ENCODE measurements at places on chromosomes 7 and 10.

DNA sequence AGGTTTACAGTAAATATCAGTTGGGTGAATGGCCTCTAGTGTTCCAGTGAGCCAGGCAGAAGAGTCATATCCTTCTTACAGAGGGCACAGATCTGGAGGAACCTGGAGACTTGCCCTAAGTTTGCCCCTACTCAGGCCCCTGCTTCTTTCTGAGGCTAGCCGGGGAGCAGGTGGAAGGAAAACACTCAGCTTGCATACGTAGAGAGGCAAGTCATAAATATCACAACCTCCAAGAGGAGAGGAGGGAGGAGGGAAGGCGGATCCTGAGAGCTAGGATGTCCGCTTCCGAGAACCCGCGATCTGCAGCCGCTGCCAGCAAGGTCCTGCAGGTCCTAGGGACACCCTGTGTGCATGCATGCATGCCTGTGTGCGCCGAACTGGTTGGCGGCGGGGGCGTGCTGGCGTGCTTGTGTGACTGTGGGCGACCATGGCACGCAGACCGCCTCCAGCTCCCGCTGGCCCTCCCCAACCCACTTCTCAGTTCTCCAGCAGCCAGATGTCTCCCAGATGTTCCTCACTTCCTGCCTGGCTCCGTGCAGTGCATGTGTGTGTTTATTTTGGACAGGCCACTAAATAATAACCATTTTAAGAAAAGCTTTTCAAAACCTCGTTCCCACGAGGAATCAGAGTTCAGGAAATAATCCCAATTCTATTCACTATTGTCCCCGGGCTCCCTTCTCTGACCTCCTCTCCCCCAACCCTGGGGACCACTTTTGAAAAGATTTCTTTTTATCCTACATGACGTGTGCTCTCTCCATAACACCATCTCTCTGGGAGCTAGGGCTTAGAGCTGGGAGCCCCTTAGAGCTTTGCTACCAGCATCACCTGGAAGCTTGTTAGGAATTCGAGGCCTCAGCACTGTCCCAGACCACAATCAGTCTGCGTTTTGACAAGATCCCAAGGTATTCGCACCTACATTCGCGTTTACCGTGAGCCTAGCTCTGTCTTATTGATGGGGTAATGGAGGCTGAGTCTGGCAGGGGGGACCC is 32.4 kb downstream of the UNC5B start:
- no peak for DNase-seq

DNA sequence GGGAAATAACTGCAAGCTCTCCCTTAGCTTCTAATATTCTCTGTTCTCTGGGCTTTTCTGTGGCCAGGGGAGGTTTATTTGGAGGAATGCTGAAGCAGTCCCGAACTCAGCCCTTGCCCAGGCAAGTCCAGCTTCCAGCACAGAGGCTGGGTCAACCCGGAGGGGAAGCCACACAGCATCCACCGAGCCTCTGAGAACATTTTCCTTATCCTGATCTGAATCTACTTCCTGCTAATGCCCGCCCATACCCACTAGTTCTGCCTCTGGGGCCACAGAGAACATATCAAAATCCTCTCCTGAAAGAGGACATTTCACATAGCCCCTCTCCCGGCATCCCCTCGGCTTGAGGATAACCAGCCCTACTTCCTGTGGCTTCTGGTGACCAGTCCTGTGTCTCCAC is 31.1 kb downstream of the SH3PXD2A start:
- DNase-seq = no peak

DNA sequence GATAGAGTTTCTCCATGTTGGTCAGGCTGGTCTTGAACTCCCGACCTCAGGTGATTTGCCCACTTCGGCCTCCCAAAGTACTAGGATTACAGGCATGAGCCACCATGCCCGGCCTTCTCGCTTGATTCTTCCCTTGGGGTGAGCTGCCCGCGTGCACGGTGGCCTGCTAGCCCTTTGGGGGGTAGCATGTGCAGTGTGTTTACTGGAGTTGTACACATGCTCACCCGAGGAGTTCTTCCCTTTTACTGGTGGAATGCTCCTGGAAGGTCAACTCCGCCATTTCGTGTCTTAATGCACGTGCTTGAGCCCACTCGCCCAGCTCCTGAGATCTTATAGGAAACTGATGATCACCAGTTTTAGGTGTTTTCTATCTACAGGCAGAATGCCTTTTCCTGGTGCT is 17.0 kb upstream of the ADAMTS14 start:
- DNase-seq = peak; percentile 22

DNA sequence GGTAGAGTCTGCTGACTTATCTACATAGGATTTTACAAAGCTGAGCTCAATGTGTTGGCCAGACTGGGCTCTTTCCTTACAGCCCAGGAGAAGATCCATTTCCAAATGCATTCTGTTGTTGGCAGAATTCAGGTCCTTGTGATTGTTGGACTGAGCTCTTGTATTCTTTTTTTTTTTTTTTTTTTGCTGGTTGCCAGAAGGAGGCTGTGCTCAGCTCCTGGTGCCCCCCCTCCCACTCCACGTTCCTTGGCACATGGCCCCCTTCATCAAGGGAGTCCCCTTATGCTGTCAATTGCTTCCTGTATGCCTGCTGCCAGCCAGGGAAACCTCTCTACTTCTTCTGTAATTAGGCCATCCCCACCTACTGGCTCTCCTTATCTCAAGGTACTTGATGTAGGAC is 518.1 kb upstream of the AKR1E2 start:
- DNase-seq = no peak

GRCh38 chr10:130074639-130075038 is 36.0 kb downstream of the C10orf143 start:
- DNase-seq = no peak
